Naive thymus-derived CD4-positive, alpha-beta T cell (primary cell): ENCODE measurements at places on chromosomes 6 and 20. TPM values are rescaled to one million over a fixed set of nuclear protein-coding genes. Genes with fewer than 3 reads are reported as not detected.

- no peak for DNase-seq
Measured at GRCh38 chr6:34074064-34074742, 71.7 kb downstream of the GRM4 start.

DNA sequence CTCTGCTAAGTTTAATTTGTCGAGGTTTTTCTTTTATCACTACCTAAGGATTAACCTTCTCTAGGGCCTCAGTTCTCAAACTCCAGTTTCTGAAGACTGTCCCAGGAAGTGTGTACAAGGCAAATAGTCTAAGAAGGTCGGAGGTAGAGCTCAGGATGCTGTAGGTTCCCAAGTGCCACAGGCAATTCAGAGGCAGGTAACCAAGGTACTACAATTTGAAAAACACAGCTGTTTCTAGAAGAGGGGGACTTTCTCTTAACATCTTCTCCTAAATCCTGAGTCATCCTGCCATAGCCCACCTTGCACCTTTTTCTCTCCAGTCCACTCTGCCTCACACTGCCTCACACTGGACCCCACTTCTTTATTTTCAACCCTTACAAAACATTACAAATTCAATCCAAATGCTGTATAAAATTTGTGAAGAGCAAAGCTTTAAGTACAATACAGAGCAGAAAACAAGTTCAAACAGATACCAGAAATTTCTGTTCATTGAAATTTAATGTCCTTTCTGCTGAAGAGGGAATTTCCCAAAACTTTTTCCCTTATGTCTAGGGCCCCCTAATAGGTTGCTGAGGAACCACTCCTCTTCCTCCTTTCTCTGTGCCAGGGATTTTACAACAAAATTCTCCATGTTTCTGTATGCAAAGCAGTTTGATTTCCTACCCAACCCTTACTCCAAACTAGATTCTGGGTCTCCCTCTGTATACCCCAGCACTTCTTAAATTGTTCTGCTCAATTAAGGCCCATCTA is 43.0 kb downstream of the FRK start:
- no peak for DNase-seq

DNA sequence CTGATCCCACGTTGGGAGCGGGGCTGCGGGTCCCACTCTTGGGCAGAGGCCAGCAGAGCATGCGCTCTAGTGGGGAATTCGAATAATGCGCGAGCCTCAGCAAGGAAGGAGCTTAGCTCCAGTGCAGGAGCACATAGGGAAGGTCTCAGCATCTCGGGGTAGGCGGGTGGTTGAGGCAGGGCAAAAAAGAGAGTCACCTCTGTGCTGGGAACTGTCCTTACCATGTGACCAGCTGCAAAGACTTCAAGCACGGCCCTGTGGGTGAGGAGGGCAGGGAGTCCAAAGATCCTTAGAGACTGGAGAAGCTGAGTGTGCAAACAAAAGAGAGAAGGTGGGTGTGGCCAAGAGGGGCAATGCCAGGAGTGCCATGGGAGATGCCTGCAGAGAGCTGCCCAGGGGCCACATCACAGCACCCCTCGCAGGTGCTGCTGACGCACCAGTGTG is 79.2 kb upstream of the CD93 start:
- DNase-seq: no peak

The KIF13A gene
- total RNA-seq: 21.0 TPM

- no peak for DNase-seq
Measured at GRCh38 chr6:139482287-139482686, 107.8 kb upstream of the CITED2 start.

- DNase-seq: no peak
Measured at GRCh38 chr20:23227274-23227673, 123.3 kb upstream of the NXT1 start.

The WFDC10B gene
- not detected in 2 replicates for total RNA-seq

DNA sequence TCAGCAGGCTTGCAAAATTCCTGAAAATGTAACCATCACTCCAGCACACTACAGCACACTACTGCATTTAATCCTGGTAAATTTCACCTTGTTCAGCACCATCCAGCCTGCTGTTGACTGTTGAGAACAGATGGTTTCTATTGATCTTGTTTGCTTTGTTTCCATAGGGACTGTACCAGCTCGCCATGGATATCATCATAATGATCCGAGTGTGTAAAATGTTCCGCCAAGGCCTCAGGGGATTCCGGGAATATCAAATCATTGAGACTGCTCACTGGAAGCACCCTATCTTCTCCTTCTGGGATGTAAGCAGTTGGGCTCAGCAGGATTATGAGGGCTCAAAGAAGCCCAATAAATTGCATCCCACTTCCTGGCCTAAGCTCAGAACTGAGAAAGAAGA is 4.1 kb downstream of the CNBD2 start:
- no peak for DNase-seq

DNA sequence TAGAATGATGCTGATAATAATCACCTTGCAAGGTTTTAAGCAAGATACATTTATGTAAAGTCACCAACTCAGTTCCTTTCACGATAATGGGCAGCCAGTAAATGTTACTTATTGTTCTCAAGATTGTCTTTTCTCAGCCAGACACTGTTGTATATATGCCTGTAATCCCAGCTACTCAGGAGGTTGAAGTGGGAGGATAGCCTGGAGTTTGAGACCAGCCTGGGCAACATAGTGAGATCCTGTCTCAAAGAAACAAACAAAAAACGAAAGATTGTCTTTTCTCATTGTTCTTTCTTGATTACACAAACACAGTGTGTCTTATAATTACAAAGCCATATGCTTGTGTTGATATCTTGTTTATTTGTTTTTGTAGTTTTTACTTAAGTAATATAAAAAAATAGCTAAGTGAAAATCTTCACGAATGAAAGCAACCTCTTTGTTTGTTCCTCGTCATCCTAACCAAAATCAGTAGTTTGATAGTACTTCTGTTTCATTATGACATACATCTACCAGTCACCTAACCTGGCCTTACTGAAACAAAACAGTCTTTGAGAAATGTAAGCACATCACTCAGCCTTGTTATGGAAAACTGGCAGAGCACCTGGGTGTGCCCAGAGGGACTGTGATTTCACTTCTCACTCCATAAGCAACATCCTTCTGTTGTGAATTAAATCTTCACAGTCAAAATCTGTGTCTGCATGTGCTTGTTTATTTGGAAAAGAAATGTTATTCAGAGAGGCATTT is 436.2 kb upstream of the SOX4 start:
- DNase-seq: no peak

The RSPO4 gene
- total RNA-seq: not detected in 2 replicates

DNA sequence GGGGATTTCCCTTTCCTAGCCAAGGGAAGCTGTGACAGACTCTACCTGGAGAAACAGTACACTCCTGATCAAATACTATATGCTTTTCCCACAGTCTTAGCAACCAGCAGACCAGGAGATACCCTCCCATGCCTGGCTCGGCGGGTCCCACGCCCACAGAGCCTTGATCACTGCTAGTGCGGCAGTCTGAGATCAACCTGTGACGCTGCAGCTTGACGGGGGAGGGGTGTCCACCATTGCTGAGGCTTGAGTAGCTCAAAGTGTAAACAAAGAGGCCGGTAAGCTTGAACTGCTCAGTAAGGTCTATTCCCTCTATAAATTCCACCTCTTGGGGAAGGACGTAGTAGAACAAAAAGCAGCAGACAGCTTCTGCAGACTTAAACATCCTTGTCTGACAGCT is 63.2 kb downstream of the WASF1 start:
- DNase-seq: no peak

DNA sequence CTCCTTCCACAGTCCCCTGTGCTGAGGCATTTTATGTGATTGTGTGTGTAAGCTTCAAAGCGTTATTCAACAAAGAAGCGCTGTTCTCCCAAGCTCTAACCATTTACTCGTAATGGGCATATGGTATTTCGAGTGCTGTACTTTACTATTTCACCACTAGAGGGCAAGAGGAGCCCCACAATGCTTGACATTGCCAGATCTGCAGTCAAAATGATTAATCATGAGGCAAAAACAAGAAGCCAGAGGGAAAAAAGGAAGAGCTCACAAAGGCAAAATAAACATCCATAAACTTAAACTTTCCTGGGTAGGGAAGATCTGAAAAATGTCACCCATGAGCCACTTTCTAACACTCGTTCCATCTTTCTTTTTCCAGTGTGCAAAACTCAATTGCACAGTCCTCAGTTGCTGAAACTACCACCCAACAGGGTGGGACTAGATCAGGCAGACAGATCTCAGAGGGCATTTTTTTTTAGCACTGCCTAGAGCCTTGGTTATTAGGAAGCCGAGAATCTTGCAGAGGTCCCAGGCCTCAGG is 215.0 kb upstream of the PLCB4 start:
- DNase-seq: peak; percentile 4

DNA sequence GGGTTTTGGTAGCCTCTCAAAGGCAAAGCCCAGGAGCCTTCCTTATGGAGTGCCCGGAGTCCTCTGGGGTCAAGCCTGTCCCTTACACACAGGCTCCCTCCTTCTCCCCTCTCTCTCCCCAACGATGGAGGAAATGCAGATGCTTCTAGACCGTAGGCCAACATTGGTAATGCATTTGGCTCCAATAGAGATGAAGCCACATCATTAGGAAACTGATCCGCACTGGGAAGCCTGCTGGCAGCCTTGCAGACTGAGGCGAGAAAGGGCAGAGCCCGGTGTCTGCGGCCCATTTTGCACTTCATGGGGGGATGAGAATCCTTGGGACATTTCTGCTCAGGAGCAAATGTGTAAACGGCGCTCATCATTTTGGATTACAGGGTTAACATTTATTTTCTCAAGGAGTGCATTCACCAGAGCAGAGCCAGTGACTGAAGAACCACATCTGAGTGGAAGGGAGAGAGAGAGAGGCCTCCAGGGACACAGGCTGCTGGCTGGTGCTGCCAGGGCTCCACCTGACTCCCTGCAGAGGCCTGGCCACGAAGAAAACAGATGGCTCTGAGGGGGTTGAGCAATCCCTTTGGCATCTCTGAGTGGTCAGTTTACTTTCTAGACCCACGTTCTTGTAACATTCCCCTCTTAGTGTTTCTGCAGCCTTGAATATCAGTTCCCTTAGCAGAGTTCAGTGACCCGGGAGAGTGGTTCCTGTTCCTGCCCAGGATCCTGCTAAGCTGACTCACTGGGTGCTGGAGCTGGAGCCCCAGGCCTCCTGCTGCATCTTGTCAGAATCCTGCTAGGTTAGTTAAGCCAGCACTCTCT is 4.4 kb upstream of the CST3 start:
- no peak for DNase-seq

DNA sequence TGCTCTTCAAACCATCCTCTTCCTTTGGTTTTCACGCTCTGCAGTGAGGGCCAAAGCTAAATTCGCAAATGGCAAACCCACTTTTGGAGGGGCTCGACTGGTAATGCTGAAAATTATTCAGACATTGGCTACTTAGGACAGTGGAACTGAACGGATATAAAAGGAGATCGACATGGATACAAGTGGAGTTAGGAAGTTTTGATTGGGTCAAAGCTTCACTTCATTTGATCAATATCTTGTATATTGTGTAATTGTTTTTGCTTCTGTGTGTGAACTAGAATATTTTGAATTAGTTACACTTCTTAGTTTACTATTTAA is 1.2 kb downstream of the FAM8A1 start:
- no peak for DNase-seq

DNA sequence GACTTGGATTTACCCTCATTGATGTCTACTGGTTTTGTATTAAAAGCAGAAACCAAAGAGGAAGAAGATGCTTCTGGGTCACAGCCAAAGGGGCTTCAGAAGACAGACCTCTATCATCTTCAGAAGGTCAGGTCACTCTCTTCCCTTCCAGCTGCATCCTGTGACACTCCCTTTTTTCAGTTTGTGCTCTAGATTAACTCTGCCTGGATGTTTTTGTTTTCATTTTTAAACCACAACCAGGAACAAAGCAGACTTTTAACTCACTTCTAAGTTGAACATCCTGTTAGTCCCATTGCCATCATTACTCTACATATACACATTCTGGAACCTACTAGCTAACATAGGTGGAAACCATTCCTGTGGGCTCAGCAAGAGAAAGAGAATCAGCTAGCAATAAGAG is 45.2 kb downstream of the AKIRIN2 start:
- DNase-seq: peak; percentile 14

The CNR1 gene
- not detected for total RNA-seq

GRCh38 chr6:169019727-169020491 is 233.7 kb downstream of the THBS2 start:
- DNase-seq: no peak

The RIPPLY2 gene
- total RNA-seq: not detected

The ZBTB9 gene
- 14.0 TPM for total RNA-seq

DNA sequence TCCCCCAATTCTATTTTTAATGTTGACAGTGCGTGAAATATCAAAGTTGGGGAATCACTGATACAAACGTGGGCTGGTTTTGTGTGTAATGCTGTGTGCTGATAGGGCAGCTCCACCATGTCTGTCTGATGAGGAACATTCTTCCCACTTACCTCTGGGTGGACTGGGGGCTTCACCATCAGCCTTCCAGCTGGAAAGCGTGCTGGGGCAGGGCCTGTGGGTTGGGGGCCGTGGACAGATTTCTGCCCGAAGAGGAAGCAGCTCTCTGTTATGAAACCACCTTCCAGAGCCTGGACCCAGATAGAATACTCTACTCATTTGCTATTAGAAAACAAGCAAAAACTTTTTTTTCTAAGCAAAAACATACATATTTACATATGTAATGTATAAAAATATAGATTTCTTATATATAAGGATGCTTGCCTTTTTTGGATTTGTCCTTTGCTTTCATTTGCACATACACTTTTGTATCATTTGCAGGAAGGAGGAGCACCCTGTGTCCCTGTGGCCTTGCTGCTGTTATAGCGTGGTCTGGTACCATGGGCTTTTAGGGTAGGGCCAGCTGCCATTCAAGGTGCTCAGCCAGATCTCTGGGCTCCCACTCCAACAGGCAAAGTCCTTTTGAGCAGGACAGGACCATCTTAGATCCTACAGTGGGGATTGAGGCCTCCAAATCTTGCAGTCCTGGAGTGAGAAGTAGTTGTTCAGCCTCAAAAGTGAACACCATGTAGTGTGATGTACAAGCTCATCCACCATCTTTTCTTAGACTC is 48.1 kb downstream of the DUSP22 start:
- DNase-seq: no peak

The ADGRF1 gene
- not detected for total RNA-seq

DNA sequence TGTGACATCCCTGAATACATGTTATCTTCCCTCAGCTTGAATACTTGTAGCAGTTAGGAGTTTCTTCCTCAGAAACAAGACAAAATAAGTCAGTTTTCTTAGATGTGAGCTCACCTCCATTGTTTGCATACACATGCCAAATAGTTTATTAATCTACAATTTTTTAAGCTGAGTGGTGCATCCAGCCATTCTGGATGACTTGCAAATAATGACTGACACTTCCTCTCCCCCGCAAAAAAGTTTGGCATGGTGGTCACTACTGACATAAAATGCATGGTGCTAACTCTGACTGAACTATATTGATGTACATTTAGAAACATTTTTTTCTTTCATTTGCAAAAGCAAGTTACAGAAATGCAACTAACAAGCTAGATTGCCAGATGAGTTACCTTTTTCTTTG is 55.5 kb downstream of the CYB5R4 start:
- no peak for DNase-seq

The PLA2G7 gene
- 8.9 TPM for total RNA-seq

- DNase-seq: no peak
Measured at GRCh38 chr20:57755609-57756008, 45.8 kb upstream of the PMEPA1 start.

The PRDM1 gene
- 4.2 TPM for total RNA-seq

The PNLDC1 gene
- not detected for total RNA-seq
